ENCODE measurements at places on chromosomes 5 and 9. TPM values are rescaled to one million over a fixed set of nuclear protein-coding genes. Genes with fewer than 3 reads are reported as not detected.

DNA sequence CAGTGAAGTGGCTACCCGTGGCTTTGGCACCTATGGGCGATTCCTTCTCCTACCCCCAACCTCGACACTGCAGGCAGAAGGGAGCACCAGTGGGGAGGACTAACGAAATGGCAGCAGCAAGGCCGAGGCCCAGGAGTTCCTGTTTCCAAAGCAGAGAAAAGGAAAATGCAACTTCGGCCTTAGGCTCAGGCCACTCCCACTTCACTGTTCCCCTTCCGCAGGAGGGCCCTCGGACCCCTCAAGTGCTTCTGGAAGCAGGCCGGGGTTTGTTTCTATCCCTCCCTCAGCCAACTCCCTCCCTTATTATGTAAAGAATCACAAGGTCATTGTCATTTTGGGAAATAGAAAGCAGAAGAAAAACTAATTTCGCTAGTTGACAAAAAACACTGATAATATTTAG is 36.4 kb upstream of the NKX2-5 start:
- no peak overlapping the region for H3K27ac ChIP-seq
- H3K4me1 ChIP-seq = no peaks in the 10 kb centered on the region
- no peaks in the 10 kb centered on the region for H3K36me3 ChIP-seq
- H3K27me3 ChIP-seq = no peaks in the 10 kb centered on the region
- no peak overlapping the region for H3K4me3 ChIP-seq

The PCDHA9 gene
- not detected for total RNA-seq

The MIGA2 gene
- total RNA-seq = 9.7 TPM

The ORM1 gene
- total RNA-seq = 23,300 TPM

DNA sequence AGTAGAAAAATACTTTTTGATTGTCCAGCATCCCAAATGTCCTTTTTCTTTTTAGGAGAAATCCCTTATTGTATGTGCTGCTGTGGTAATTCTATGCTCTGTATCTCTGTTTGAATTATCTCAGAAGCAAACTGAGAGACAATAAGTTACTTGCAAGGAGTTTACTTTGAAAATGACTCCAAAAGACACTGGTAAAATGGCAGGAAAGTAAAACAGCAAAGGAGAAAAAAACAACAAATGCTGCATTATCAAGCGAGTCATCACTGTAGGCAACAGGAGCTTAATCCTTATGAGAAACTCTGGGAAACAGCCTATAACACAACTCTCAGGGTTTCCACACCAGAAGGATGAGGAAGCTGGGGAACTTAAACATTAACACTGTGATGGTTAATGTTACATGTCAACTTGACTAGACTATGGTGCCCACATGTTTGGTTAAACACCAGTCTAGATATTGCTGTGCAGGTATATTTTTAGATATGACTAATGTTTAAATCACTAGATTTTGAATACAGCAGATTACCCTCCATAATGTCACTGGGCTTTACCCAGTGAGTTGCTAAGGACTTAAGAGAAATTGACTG is 92.6 kb upstream of the GAS1 start:
- DNase-seq = no peak
- no peak overlapping the region for H3K4me3 ChIP-seq
- H3K36me3 ChIP-seq = no peaks in the 10 kb centered on the region
- no peaks in the 10 kb centered on the region for H3K4me1 ChIP-seq

GRCh38 chr5:141477815-141478214 is 2.0 kb downstream of the PCDHGC3 start:
- no peaks in the 10 kb centered on the region for H3K4me1 ChIP-seq
- no peak overlapping the region for H3K4me3 ChIP-seq
- no peak for DNase-seq
- H3K36me3 ChIP-seq = no peaks in the 10 kb centered on the region
- no peaks in the 10 kb centered on the region for H3K27me3 ChIP-seq

DNA sequence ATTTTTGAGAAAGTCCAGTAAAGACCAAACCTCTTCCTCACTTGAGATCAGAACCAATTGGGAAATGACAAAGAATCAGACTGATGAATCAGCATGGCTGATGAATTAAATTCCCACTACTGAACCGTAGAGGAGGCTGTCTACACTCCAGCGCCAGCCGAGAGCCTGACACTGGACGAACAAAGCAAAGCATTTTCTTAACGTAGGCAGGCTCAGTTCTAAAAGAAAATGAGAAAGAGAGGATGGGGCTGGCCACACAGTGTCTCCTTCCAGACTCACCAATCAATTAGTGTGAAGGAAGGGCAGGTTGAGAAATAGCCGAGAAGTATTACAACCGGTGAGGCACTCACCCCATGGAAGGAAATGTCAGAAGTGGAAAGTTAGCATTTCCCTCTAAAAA is 49.4 kb downstream of the ITGA1 start:
- H3K36me3 ChIP-seq = no peaks in the 10 kb centered on the region
- peaks cover 37% of the 10 kb centered on the region for H3K4me1 ChIP-seq
- peak overlapping the region; percentile 27 for H3K27ac ChIP-seq
- DNase-seq = no peak

DNA sequence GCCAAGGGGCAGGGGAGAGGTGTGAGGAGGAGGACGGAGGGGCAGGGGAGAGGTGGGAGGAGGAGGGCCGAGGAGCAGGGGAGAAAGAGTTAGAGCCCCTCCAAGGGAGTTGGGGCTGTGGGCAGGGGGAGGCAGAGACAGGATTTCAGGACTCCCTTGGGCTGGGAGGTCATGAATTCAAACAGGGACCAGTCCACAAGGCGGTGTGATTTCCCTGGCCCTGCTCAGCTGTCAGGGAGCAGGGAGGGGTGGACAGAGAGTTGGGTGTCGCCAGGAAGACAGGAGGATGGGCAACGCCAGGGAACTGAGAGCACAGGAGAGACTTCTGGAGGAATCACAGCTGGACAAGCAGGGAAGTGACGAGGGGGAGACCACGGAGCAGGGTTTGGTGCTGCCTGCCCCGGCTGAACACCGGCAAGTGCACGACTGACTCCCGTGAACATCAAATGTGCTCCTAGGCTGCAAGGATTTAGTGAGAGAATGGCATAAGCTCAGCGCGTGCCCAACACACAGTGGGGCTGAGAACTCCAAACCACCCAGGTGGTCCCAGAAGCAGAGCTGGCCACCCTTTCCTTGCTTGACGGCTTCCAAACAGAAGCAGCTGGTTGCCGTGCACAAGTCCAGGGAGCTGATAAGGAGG is 17.8 kb upstream of the OLFM1 start:
- no peaks in the 10 kb centered on the region for H3K36me3 ChIP-seq
- peak; percentile 3 for DNase-seq
- no peak overlapping the region for H3K27ac ChIP-seq
- no peaks in the 10 kb centered on the region for H3K27me3 ChIP-seq
- H3K4me1 ChIP-seq = no peaks in the 10 kb centered on the region

The KCTD16 gene
- not detected for total RNA-seq

The ST6GALNAC4 gene
- 3.2 TPM for total RNA-seq

DNA sequence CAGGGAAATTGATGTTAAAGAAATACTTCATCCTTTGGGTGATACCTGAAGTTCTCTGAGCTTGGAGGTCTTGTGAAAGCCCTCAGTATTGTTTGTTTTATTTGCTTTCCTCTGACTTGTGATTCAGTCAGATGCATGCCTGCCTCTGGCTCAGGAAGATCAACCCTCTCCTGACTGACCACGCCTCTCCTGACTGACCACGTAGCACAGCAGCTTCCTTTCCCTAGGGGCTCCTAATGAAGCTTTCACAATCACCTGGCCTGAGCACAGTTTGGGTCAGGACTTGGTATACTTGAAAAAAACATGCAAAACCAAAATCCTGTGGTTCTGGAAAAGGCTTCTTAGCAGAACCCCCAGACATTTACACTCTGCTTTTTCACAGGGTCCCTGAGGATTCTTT is 3.8 kb downstream of the TGFBI start:
- no peaks in the 10 kb centered on the region for H3K4me1 ChIP-seq
- H3K4me3 ChIP-seq = no peak overlapping the region
- no peak overlapping the region for H3K27ac ChIP-seq
- H3K27me3 ChIP-seq = no peaks in the 10 kb centered on the region
- DNase-seq = no peak

GRCh38 chr9:121825031-121825691 is 173.7 kb downstream of the DAB2IP start:
- no peak for DNase-seq
- H3K4me1 ChIP-seq = no peaks in the 10 kb centered on the region
- no peak overlapping the region for H3K4me3 ChIP-seq
- H3K27ac ChIP-seq = no peak overlapping the region
- H3K27me3 ChIP-seq = no peaks in the 10 kb centered on the region

DNA sequence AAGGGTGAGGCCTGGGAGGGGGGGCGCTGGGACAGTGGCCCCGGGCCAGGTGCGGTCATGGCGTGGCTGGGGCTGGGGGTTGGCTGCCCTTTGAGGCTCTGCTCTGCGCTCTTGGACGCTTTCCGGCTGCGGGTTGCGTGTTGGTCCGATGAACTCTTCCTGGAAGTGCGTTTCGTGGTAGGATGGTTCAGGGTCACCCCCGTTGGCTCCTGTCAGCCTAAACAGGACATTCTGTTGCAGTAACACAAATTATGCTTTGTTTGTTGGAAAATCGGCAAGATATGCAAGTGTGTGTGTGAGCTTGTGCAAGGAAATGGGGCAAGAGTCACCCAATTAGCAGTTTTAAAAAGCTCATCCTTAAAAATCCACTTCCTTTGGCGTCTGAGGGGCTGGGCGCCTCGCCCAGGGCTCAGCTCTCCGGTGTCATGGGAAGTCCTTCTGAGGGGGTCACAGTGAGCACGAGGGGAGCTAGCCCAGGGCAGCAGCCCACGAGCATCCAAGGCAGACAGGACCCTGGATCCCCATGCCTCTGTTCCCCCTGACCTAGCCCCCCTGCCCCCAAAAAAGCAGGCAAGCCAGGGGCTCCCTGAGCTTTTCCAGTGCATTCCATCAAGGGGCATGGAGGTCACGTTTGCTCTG is 22.2 kb upstream of the RNU6ATAC start:
- H3K4me1 ChIP-seq = peaks cover 2% of the 10 kb centered on the region
- no peak overlapping the region for H3K4me3 ChIP-seq
- H3K27me3 ChIP-seq = no peaks in the 10 kb centered on the region
- peak; percentile 87 for DNase-seq

- no peak overlapping the region for H3K4me3 ChIP-seq
- H3K27me3 ChIP-seq = no peaks in the 10 kb centered on the region
- no peak for DNase-seq
Measured at GRCh38 chr5:73947906-73948640, 322.1 kb downstream of the ARHGEF28 start.

DNA sequence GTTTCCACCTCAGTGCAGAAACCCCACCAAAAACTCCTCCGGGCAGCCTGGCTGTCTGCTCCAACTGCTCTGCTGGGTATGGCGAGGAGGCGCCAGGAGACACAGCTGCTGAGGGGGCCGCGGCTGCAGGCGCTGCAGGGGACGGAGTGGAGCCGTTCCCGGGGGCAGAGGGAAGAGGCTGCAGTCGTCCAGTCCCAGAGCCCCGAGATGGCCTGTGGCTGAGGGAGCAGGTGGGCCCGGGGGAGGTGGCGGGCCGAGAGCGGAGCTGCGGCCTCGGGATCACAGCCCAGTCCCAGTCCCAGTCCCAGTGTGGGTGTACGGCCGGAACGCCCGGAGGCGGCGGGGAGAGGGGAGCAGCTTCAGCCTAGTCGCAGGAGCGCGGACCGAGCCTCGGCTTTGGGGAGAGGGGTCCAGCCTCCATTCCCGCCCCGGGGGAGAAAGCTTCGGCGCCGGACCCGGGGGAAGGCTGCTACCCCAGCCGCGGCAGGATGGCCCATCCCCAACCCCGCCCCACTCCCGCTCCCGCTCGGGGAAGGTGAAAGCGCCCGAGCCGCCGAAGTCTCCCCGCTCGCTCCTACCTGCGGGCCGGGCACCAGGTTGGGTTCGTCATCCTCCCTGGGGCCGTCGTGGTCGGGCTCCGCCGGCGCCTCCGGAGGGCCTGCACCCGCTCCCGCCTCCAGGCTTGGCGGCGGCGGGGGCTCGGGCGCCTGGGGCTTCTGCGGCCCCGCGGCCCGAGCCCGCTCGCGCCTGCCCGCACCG is 513 bp downstream of the FAM193B start:
- DNase-seq = peak; percentile 64
- peak overlapping the region; percentile 43 for H3K27ac ChIP-seq
- peaks cover 13% of the 10 kb centered on the region for H3K4me1 ChIP-seq
- peak overlapping the region; percentile 78 for H3K4me3 ChIP-seq
- no peaks in the 10 kb centered on the region for H3K36me3 ChIP-seq

The NR6A1 gene
- 1.9 TPM for total RNA-seq
